Right lung (tissue), 10 donors: ENCODE measurements at places on chromosomes 7 and 10.

- DNase-seq = no peak
Observed at GRCh38 chr7:24720283-24720682, 37.0 kb downstream of the GSDME start.

- DNase-seq = no peak
Observed at GRCh38 chr7:47351233-47352154, 230.4 kb downstream of the TNS3 start.

DNA sequence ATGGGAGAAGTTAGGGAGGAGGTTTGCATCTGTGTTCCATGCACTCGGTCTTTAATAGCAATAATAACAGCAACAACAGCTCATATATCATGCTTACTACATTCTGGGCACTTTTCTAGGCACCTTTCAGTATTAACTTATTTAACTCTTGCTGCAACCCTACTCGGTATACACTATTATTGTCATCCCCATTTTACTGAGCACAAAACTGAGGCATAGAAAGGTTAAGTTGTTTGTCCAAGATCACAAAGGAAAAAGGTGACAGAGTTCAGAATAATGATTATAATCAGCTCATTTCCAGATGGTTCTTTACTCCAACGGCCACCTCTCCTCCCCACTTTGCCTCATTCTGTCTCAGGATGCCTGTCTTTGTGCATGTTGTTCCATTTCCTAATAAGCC, 102.1 kb upstream of the ABI1 start:
- DNase-seq = no peak

DNA sequence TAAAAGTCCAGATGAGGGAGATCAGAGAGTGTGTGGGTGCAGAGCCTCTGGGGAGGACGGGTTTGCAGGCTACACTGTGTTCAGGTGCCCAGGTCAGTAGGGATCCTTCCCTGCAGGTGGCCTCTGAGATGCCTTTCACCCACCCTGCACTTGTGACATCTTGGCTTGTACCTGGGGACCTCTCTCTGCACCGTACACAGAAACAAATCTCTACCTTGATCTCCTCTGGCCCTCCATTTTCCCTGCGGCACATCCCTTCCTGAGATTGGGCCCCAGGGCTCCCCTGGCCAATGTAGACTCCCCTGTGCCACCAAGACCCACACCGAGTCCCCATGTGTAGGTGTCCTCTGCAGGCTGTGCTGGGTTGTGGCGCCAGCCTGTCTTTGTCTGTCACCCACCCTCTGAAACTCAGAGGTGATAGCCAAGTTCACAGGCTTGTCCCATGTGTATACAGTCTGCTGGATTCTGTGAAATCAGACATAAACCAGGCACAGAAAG, 140.6 kb downstream of the PTPN20 start:
- DNase-seq = no peak

- DNase-seq = no peak
Observed at GRCh38 chr7:70072220-70072619, 473.9 kb downstream of the AUTS2 start.

DNA sequence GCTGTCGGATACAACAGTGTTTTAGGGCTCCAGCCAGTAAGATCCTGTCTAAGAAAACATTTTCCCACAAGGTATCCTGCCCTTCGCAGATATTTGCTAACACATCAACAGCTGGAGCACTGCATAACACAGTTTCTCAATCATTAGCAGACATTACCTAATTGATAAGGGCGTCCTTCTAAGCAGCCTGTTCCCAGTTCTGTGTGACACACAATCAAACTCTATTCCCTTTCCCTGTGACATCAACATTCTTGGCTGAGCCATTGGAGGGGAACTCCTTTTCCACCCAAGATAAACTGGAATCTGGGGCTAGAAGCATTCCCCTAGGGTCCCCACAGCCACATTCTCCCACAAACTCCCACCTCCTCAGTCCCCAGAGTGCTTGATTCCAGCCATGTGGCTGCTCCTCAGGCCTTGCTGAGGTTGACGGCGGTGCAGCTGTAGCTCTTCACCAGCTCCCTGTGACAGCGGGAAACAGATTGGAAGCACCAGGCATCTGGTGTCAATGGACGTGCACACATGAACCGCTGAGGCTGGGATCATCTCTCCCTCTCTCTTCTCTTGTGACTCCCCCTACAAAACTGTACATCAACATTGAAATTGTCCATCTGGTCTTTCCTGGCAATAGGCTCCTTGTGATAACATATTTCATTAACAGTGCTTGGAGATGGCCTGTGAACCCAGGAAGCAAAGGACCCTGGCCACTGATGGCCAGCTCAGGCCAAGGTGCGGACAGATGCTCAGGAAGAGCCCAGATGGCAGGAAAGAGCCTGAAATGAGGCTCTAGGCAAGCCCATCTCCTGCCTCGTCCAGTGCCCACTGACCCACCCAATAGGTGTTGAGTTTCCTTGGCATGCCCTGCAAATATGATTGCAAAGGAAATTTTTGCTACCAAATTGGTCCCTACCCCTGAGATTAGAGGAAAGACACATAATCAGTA, 131.1 kb upstream of the TBX20 start:
- DNase-seq = peak; percentile 62

DNA sequence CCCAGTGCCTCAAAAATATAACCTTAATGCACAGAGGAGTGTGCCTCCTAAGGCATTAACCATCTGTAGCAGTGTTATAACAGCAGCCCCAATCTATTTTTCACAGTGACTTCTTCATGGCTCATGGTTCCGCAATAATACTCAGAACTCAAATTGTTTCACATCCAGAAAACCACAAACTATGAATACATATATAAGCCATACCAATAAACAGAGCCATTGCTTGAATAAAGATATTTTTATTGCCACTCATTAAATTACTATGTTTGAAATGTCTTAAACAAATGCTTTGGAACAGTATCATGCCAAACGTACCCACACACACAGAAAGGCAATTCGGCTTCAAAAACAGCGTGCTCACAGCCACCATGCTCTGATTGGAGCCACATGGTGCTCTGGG, 629.3 kb upstream of the NRP1 start:
- no peak for DNase-seq

GRCh38 chr7:69374044-69374425, 224.2 kb upstream of the AUTS2 start:
- DNase-seq = peak; percentile 78

- DNase-seq = no peak
Observed at GRCh38 chr7:71871446-71871845, 540.7 kb downstream of the CALN1 start.

- DNase-seq = no peak
Observed at GRCh38 chr10:44986179-44986578, 7.6 kb upstream of the DEPP1 start.

- no peak for DNase-seq
Observed at GRCh38 chr7:52504561-52504960, 530.9 kb upstream of the POM121L12 start.

GRCh38 chr10:47380341-47381102, 3.6 kb downstream of the ZNF488 start:
- no peak for DNase-seq

GRCh38 chr7:25189197-25189596, 39.1 kb downstream of the NPVF start:
- DNase-seq = no peak

DNA sequence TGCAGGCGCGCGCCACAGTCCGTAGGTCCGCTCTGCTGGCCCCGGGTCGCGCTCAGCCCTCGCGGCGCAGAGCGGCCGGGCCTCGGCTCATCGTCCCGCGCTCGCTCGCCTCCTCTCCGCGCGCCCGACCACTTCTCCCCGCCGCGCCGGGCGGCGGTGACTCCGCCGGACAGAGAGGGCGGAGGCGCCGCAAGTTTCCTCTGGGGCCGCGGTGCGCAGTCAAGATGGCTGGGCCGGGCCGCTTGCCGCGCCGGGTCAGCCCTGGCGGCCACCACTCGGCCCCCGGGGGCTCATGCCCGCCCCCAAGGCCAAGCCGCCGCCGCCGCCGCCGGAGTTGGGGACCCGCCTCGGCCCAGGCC, 441 bp downstream of the FZD8 start:
- DNase-seq = no peak

DNA sequence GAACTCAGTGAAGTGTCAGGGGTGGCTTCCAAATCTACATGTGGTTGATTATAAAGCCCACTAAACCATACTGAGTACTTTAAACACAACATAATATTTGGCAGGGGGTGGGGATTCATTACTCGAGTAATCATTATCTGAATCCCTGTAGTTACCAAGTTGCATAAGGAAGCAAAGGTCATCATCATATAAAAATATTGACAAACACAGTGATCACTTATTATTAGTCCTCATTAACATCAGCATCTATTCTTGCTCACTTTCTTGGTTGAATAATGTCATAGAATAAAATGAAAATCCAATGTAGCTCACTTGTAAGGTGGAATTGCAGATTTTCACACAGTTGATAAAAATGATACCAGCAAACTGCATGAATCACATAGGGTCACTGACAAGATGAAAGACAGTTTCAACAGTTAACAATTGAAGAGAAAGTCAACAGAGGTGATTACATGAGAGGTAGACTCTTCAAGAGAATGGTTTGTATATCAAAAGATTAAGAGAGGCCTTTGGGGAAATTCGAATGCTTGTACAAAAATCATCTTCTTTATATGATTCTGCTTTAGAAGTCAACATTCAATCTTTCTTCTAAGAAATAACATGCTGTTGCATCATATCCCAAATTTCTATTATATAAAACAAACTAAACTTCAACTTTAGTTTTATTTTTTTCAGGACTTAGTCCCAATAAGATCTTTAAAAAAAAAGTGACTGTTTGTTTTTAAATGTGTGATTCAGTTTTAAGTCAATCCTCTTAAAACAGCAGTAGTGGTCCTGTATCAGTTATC, 185.5 kb upstream of the KLF14 start:
- no peak for DNase-seq

DNA sequence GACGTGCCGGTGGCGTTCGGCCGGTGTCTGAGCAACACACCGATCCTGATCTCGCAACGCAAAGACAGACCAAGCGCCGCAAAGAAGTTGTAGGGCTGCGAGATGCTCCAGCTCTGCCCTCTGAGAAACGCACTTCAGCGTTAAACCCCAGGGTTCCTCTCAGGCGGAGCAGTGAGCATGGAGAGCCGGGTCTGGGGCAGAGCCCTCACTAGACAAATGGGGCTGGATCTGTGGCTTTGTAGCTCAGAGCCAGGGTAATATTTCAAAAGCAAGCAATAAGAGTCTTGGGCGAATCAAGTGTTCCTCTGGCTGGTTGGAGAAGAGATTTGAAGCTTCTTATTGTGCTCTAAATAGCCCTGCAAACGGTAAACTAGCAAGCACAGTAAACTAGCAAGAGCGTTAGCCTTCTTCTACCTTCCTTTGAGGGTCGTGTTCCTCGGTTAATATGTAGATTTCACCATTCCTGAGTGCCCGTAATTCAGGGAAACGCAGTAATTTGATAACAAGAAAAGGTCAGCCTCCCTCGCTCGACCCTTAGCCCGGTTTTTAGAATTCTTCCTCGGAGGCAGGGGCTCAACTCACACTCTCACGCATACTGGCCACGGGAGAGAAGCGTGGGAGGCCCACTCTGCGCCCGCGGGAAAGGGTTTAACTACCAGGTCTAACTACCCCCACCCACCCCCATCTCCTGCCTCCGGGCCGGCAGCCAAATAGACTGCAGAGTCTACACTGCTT, 6.7 kb downstream of the SKAP2 start:
- DNase-seq = peak; percentile 72

DNA sequence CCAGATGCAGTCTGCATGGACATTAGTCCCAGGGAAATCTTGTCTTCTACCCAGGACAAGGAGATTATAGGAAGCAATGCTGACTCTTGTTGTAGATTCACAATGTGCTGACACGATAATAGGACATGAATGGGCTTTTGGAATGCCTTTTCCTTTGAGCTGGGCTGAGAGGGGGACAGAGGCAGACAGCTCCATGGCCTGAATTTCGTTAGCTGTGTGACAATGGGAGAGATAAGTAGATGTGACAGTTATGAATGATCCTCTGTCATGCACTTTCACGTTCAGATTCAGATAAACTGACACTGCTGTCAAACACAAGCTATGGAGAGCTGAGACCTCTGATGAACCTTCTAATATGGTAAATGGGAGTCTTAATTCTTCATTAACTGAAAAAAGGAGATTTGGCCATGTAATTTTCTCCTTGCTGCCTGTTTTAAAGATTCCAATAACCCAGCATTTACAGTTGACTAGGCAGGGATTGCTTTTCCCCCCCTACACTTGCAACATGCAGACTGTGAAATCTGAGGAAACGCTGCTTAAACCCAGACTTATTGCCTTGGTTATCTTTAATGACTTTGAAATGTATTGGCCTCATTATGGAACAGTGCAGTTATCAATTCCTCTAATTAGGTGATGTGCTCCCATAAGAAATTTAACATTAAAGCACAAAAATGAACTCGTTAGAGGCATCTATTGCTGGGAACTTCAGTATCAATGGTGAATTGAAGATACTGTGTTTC, 669.3 kb downstream of the AUTS2 start:
- no peak for DNase-seq

DNA sequence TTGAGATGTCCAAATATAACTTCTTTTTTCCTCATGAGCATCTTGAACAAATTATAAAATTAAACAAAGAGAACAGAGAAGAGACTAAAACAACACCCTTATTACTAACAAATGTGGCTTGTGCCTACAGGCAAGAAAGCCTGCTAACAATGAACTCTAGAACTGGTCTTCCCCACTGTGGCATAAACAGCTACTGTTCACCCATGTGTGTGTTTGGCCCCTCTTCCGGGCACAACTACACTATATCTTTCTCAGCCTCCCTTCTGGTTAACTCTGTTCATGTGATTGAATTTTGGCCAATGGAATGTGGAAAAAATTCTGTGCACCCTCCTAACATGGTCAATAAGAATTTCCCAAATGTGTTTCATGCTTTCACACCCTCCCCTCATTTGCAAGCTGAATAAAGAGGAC, 117.0 kb downstream of the KBTBD2 start:
- no peak for DNase-seq

DNA sequence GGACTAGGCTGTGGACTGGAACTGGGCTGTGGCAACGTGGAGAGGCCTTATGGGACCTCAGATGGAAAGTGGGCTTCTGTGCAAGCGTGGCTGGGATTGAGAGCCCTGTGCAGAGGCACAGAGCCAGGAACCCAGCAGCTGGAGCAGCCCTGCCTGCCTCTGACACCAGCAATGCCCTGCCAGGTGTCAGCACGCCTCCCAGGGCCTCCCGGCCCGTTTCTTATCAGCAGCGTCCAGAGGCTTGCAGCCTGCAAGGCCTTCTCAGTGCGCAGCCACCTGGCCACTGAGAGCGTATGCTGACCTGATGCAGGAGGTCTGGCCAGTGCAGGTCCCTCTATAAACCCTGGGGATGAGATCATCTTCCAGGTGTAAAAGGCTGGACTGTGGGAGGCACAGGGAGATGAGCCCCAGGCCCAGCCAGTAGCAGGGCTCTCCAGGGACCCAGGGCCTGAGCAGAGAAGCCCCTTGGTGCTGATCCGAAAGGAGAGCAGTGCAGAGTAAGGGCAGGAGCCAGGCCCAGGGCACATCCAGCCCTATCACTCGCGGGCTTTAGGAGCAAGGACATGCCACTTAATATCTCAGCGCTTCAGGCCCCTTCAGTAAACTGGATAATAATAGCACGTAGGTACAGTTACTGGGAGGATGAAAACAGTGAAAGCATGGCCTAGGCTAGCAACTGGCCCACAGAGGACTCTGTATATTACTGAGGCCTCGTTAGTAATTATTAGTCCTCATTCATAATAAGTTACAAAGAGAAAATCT, 38.8 kb upstream of the ANTXRL start:
- DNase-seq = no peak

- DNase-seq = no peak
Observed at GRCh38 chr10:127353544-127353943, 157.2 kb upstream of the INSYN2A start.

GRCh38 chr7:71712653-71713180, 580.8 kb downstream of the GALNT17 start:
- DNase-seq = no peak
